ENCODE measurements at places on chromosomes 3 and 15.

DNA sequence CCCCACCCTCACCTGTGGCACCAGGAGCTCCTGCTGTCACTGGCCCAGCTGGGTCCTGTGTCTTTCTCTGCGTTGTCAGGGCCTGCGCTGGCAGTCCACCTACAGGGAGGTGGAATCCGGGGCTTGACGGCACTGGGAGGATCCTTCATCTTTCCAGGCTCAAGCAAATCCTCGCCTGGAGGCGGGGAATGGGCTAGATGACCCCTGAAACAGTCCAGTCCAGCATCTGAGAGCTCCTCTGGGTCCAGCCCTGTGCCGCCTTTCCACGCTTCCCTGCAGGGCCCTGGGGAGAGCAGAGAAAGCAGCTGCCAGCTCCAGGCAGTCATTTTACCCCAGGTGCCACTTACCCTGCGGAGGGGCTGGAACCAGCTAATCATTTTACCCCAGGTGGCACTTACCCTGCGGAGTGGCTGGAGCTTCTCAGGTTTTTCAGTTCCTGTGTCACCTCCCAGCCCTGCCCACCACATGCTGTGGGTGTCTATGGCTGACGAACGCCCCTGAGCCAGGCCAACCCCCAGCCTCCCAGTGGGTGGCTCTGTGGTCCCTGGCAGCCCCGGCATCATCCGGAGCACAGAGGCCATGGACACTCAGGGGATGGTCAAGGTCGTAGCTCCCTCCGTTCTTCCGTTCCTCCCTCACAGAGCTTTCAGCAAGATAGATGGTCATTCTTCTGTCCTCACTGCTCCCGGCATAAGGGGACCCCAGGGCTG is 17.9 kb upstream of the ADIPOQ start:
- no peak for DNase-seq

DNA sequence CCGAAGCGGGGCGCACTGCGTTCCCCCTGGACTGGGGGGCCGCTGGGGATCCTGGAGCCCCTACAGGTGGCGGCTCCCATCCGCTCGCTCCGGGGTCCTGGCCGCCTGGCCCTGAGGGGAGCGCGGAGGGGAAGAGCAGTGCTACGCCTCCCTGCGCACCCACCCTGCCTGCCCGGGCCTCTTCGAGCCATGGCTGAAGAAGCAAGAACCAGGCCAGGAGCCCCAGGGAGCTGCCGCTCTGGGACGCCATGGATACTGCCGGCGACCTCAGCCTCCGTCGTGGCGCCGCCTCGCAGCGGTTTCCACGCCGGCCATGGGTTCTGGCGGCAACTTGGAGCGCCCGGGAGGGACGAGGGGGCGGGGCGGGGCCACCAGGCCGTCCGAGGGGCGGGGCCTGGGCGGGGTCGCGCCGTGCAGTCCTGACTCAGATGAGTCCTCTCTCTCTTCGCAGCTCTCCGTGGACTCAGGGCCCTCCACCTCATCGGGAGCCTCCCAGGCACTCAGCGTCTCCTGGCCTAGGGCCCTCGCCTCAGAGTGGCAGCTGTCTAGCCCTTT is 50.9 kb downstream of the MYL3 start:
- peak; percentile 93 for DNase-seq

DNA sequence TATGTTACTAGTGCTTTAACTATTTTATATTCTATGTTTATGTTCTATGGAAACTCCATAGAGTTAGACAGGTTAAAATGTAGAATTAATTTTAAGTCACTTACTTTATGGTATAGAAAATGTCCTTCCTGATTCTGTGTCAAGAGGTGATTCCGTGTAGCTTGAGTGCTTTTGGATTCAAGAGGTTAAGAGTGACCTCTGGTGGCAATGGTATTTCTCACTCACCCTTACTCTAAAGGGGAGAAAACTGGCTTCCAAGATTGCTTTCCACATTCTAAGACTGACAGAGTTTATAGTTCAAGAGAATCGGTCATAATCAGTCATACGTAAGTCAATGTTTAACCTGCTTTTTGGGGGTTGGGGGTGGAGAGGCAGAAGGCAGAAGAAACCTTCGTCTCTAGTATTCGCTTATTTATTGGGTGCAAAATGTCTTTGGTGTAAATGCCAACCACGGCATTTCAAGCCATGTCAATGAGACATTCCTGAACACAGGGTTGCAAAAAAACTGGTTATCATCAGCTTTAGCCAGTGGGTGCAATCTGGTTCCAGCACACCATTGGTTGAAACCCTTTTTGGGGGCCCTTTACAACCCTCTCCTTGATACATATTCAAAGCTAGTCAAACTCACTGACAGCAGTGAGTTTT is 92.0 kb upstream of the VGLL3 start:
- DNase-seq, result peak; percentile 55

GRCh38 chr3:125128861-125129501 is 73.2 kb upstream of the HEG1 start:
- no peak for DNase-seq

- no peak for DNase-seq
These were observed 53.1 kb downstream of the MESD start for GRCh38 chr15:80936288-80937078.

DNA sequence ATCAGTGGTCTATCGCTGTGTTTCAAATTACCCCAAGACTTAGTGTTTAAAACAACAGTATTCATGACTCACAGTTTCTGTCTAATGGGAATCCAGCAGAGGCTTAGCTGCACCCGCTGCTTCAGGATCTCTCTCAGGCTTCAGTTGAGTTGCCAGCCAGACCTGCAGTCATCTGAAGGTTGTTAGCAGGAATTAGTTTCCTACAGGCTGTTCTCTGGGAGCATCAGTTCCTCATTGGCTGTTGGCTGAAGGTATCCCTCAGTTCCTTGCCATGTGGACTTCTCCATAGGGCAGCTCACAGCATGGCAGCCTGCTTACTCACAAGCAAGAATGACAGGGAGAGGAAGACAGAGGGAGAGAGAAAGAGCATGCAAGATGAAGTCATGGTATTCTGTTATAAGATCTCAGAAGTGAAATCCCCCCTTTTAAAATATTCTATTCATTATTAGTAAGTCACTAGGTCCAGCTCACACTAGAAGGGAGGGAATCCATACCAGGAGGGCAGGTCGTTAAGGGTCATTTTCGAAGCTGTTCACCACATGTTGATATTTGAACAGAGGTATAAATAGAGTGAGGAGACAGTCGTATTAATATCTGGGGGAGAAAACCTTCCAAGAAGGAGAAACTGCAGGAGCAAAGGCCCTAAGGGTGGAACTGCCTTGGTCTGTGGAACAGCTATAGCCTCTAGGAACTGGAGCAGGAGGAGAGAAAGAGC is 473.9 kb upstream of the PPP2R3A start:
- DNase-seq, result no peak

- DNase-seq, result no peak
These were observed 236.8 kb downstream of the KLF13 start for GRCh38 chr15:31563421-31563820.

DNA sequence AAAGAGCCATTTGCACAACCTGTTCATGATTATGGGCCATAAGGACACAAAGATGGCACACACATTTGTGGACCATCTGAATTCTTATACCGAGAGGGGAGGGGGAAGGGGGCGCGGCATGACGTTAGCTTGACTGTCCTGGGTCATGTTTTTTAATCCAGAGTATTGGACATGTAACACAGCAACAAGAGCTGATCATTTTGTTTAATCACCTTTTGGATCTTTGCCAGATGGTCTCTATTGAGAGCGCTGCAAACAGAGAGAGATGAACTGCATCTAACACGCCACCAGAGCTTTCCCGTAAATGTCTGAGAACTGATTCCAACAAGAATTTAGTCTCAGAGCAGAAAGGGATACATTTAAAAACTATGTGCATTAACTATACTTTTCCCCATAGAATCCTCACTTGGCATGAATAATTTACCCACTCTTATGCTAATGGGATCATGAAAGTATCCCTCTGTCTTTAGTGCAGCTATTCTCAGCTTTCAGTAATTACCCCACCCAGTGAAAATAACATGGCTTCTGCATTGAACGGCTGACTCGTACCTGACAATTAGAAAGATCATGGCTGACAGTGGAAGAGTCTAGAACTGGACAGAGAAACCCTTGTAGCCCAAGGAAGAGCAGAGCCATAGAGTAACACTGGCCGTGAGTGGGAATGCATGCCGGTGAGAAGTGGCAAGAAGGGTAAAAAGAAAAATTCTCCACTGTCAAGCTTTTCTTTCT is 22.6 kb downstream of the MEIS2 start:
- no peak for DNase-seq

DNA sequence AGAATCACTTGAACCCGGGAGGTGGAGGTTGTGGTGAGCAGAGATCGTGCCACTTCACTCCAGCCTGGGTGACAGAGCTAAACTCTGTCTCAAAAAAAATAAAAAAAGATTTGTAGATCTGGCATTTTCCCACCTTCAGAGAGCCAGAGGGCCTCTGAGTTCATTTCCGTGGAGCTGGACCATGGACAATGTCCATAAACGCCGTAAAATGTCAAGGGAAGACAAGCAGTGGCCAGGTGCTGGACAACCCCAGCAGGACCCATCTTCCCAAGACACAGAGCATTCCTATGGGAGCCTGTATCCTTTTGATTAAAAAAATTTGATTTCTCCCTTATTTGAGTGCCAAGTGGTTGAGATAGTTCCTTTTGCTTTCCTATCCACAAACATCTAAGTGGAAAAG is 67.4 kb upstream of the NR2E3 start:
- no peak for DNase-seq

DNA sequence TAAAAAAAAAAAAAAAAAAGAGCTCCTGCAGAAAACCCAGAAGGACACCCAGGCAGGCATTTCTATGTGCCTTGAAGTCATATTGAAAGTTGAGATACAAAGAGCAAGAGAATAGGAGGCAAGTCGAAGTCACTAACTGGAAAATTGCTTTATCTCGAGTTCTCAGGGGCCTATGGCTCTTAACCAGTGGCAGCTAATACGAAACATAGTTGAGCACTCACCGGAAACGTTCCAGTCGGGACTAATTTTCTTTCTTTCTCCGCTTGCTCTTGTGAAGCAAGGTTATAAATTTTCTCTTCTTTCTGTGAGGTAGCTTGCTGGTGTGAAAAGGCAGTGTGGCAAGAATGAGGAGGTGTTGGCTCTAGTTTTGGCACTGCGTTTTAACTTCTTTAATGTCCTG is 181.5 kb downstream of the ADAMTS9 start:
- no peak for DNase-seq

DNA sequence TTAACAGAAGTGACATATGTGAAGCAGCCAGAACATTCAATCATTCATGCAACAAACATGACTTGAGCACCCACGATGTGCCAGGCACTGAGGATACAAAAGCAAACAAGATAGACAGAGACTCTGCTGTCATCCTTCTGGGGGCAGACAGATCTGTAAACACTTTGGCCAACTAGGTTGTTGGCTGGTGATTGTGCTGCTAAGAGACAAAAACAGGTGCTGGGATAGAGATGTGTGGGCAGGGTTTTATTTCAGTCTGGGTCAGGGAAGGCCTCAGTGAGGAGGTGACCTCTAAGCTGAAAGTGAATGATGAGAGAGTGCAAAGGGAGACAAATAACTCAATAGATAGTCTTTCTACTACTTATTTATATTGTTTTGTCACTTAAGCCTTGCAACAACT is 147.0 kb upstream of the VEPH1 start:
- DNase-seq, result no peak

DNA sequence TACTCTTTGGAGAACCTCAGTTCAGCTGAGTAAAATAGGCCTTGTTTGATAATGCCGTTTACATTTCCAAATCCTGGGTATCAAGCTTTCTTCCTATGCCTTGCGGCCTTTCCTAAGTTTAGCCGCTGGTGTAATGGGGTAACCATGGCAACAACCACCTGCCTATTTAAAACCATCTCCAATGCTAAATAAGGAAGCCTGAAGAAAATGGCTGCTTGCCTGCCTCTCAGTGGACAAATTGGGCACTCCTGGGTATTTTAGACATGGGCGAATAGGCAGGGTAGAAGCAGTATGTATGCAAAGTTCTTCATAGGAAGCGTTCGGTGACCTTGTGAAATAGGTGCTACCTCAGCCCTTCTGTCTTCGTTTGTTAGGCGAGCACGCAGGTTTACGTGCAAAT is 122.7 kb downstream of the DGKG start:
- peak; percentile 71 for DNase-seq

- DNase-seq, result peak; percentile 54
These were observed 1.2 kb downstream of the TRH start for GRCh38 chr3:129975705-129976048.

- DNase-seq, result no peak
These were observed 3.9 kb downstream of the PPARG start for GRCh38 chr3:12292770-12293169.

DNA sequence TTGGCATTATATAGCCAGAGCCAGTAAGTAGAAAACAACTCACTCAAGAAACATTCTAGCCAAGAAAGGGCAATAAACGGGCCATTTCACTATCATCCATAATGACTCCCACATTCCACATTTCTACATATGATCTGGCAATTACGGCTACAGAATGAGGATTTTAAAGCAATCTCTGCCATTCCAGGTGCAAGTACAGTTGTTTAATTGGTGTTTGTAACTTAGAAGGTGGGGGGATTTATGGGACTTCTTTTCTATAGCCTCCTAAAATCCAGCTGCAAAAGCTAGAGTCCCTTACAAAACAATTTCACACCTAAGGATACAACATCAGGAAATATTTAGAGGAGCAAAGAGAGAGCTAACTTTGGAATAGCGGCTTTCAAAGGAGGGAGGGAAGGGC is 295.4 kb upstream of the RORA start:
- DNase-seq, result no peak

DNA sequence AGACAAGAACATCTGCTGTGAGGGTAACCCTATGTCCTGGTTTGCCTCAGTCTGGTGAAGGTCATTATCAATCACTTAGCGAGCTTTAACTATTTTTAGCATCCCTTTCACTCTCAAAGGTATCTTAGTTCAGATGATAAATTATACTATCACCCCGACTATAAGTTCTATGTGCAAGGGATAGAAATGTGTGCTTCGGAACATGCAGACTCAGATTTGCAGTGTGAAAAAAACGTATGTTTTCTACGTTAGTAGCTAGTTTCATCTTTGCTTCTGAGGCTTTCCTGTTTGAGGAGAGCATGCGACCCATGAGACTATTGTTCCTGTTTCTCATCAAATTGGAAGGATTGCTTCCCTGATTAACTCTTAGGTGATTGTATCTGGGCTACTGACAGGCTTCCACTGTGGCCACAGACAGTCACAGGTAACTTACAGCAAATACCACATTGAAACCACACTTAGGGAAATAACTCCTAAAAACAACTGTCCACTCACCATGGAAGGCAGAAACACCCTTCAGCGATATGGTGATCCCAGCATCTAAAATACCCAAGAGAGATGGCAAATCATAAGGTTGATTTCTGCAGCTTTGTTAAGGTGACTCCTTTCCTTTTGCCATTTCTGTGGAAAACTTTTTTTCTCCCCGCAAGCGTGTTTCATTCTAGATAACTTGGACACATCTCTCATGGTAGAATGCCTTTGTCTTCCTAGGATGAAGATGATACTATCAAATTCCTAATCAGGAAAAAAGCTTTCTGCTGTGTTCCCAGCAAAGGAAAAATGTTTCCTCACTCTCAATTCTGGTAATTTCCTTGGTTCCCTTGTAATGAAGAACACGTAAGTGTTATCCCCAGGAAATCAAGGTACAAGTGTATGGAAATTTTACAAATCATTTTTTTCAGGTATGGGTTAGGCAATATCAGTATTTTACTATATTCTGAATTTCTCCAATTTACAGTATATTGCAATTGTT is 5.2 kb downstream of the GCSAM start:
- no peak for DNase-seq

All from iPS-NIHi11 (cell line).